ENCODE measurements at places on chromosomes 1 and 21.

GRCh38 chr1:47792779-47793178 lies 204.4 kb downstream of the TRABD2B start:
- no peak for DNase-seq

DNA sequence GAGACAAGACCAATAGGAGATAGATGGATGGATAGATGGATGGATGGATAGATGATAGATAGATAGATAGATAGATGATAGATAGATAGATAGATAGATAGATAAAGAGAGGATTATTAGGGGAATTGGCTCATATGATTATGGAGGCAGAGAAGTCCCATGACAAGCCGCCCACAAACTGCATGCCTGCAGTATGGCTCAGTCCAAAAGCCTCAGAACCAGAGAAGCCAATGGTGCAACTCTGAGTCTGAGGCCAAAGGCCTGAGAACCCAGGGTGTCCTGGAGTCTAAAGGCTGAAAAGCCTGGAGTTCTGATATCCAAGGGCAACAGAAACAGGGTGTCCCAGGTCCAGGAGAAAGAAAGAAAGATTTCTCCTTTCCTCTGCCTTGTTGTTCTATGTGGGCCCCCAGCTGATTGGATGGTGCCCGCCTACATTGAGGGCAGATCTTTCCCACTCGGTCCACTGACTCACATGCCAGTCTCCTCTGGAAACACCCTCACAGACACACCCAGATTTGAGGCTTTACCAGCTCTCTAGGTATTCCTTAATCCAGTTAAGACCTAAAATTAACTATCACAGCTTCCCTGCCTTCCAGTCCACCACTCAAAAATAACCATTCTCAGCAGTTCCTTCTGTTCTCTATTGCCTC lies 39.6 kb upstream of the IRF2BP2 start:
- no peak for DNase-seq

DNA sequence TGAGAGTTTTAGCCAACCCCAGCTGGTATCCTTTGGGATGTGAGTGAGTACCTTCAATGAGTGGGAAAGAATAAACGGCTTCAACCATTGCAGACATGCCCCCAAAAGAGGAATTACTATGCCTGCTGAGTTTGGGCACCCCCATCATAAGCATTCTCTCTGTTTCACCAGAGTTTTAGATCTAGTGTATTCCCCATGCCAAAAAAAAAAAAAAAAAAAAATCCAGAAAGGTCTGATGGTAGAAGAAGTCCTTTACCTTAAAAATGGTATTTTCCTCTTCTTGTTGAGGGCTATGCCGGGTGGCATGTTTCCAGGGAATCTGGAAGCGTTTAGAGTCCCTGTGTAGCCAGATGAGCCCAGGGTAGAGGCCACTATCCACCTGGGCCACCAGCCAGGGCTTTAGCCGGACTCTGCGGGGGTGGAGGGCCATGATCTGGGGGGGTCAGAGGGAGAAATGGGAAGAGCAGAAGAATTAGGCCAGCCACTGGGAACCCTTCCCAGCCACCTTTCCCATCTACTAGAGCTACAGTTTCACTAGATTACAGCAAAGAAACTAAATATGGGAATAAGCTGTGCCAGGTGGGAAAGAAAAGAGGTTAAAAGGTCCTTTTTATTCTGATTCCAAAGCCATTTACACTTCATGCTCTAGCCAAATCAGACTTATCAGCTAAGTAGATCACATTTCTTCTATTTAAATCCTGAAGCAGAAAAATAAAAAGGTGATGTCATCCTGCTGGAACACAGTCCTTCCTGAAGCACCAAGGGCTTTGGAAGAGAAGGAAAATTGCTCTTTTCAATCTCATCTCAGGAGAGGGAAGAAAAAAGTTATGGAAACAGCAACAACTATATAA lies 4.7 kb downstream of the IRF6 start:
- no peak for DNase-seq

DNA sequence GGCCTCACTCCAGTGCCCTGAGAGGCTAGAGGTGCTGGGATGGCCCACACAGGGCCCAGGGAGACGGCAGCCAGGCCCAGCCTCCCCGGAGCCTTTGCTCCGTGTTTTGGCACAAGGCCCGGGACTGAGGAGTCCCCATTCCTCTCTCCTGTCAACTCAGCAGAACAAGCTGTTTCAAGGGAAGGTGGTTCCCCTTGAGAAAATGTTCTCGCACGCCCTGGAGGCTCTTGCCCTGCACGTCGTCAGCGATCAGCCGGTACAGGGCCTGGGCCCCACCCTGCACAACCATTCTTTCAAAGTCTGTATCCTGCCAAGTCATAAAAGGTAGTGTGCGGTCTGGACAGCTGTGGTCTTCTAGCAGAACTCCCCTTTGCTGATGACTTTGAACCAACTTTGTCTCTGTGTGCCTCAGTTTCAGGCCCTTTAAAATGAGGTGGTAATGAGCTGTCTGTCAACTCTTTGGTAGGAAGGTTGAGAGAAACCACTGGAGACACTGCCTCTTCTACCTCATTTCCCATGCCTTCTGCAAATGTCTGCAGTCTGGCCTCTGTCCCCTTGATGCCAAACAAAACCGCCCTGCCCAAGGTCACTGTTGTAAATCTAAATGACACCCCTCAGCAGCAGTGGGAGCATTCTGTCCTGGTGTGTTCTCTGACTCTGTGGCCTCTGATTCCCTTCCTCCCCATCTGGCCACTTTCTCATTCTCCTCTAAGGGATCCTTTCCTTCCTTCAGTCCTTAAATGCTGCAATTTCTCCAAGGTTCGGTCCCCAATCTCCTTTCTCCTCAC lies 138.6 kb upstream of the JUN start:
- DNase-seq: no peak

- DNase-seq: no peak
Measured at GRCh38 chr1:108657356-108658080, 3.4 kb downstream of the HENMT1 start.

DNA sequence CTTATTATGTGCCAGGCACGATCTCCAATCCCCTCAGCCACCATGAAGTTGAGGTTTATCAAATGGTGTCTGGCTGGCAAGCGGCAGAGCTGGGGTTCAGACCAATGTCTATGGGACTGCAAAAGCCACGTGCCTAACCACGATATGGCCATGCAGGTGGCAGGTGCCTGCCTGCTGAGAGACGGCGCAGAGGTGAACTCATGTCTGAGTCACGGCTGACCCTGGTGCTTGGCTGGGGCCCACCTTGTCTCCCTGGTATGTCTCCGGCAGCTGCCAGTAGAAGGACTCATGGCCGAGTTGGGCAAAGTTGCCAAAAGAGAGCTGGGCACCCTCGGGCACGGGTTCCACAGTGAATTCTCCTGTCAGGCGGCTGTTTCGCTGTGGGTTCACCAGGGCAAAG lies 59.9 kb downstream of the LDLRAD2 start:
- DNase-seq: no peak
